ENCODE measurements at places on chromosomes 1 and 21. TPM values are rescaled to one million over a fixed set of nuclear protein-coding genes. Genes with fewer than 3 reads are reported as not detected.

DNA sequence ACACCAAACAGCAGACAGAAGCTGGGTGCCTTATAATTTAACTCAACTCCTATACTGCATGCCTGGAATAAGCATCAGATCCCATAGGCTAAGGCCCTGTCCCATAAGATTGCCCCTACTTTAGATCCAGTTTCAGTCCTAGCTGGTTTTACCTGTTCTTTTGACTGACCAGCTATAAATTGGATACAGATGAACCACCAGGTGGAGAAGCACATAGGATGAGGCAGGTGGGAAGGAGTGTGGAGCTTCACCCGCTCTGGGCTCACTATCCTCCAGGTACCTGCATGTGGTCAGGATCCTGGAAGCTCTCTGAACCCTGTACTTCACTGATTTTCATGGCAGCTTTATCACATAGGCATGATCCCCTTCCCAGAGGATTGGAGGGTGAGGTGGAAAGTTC is 51.3 kb downstream of the MAST2 start:
- no peak for DNase-seq

GON4L gene
- total RNA-seq = 20.2 TPM

REN gene
- total RNA-seq = not detected

DNA sequence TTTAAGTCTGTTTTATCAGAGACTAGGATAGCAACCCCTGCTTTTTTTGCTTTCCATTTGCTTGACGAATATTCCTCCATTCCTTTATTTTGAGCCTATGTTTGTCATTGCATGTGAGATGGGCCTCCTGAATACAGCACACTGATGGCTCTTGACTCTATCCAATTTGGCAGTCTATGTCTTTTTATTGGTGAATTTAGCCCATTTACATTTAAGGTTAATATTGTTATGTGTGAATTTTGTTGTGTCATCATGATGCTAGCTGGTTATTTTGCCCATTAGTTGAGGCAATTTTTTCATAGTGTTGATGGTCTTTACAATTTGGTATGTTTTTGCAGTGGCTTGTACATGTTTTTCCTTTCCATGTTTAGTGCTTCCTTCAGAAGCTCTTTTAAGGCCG is 50.7 kb upstream of the PDE4B start:
- no peak for DNase-seq

DNA sequence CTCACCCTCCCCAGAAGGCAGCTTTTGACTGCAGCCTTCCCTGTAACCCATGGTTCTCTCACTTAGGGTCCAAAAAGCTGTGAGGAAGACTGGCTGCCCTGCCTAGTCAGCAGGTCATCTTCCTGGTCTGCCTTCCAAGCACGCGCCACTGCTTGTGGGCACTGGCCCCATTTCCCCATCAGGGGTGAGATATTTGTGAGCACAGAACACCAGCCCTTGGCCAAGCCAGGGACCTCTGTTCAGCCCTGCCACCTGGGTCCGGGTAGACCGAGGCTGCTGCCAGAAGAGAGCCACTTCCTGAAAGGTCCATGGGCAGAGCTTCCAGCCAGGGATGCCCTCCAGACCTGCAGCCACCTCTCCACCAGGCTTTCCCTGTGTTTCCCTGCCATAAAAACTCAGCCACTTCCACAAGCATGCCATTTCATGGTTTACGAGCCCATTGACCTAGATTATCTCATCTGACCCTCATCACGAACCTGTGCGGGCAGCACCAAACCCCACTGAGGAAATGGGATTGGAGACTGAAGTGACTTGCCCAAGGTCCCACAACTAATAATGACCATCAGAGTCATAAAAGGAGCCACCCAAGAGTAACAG is 40.5 kb downstream of the GLIS1 start:
- no peak for DNase-seq

AADACL4 gene
- total RNA-seq = not detected

CRNN gene
- total RNA-seq = not detected

GRCh38 chr21:44574457-44575306 is 1.2 kb downstream of the KRTAP10-4 start:
- no peak for DNase-seq

DNA sequence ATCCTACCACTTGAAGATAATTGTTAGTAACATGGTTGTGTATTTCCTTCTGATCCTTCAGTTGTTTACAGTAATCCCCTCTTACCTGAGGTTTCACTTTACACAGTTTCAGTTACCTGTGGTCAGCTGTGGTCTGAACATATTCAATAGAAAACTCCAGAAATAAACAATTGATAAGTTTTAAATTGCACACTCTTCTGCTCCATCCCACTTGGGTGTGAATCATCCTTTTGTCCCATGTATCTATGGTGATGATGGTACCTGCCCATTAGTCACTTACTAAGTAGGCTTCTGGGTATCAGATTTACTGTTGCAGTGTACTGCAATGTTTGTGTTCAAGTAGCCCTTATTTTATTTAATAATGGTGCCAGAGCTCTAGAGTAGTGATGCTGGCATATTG is 62.5 kb downstream of the OSBPL9 start:
- peak; percentile 66 for DNase-seq

DNA sequence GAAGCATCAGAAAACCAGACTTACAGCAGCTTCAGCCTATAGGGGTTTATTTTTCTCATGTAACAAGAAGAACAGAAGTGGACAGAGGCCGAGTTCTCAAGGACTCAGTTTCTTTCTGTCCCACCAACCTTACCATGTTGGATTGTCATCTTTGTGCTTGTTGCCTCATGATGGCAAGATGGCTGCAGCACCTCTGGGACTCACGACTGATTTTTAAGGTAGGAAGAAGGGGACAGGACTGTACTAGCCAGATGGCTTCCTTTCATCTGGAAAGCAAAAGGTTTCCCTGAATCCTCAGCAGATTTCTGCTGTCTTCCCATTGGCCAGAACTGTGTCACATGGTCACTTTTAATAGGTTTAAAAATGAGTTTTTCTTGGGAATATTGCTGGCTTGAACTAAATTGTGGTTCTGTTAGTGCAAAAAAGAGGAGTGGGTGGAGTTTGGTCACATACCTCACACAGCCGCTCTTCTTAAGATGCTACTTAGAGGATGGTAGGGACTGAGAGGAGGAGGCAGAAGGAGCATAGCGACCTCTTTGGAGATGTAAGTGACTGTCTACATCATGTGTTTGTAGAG is 48.1 kb upstream of the ENAH start:
- DNase-seq = no peak

GJA5 gene
- 1.8 TPM for total RNA-seq

SPRR2G gene
- 3.1 TPM for total RNA-seq

GRCh38 chr1:156832434-156832833 is 15.8 kb upstream of the SH2D2A start:
- DNase-seq = no peak

- peak; percentile 2 for DNase-seq
Observed at GRCh38 chr21:34202553-34203372, 129.4 kb downstream of the MRPS6 start.

PRELP gene
- total RNA-seq = 0.07 TPM

DNA sequence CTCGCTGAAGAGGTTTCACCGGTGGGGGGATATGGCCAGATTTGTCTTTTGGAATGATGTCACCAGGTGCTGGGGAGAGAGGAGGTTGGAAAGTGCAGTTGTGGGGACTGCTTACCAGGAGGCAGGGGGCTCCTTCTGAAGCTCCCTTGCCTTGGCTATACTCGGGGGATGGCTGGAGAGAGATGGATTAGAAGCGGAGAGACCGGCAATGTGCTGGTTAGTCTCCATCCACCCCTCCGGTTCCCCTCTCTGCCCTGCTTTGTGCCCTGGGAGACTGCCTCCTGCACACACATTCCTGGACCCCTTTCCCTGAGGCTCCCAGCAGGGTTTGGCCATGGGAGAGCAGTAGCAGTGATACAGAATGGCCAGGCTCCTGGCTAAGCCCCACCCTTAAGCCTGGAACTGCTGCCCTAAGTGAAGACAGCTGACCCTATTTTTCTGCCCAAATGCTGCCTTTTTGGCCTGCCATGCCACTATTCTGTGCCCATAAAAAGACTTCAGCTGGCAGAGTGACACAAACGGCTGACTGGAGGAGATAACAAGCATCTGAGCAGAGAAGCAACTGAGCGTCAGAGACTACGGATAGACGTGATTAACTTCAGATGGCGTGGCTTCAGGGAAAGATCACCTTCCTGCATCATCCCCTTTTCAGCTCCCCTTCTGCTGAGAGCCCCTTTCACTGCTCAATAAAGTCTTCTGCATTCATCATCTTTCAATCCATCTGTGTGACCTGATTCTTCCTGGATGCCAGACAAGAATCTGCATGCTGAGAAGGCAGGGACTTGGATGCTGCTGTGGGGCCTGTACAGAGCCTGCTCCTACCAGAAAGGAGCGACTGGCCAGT is 14.5 kb upstream of the VPS13D start:
- no peak for DNase-seq

SPATA46 gene
- total RNA-seq = not detected

- no peak for DNase-seq
Observed at GRCh38 chr1:39984951-39985350, 30.0 kb downstream of the MFSD2A start.

DNA sequence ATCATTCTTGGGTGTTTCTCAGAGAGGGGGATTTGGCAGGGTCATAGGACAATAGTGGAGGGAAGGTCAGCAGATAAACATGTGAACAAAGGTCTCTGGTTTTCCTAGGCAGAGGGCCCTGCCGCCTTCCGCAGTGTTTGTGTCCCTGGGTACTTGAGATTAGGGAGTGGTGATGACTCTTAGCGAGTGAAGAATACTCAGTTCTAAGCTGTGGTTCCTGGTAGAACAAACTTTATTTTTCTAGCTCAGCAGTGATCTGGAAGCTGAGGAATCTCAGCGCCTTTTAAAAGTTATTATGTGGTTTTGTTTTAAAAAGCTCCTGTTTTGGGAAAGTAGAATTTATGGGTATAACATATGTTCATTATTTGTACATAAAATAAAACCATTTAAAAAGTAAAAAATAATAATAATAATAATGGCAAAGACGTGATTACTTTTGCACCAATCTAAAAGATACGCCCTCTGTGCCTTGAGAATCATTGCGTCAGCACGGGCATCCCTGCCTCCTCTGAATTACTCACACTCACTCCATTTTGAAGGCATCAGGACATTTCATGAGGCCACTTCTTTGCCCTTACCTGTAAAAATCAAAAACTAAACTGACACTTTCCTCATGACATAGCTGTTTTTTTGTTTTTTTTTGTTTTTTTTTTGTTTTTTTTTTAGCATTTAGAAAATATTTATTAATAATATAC is 29.7 kb upstream of the TNFRSF1B start:
- DNase-seq = no peak

- DNase-seq = peak; percentile 28
Observed at GRCh38 chr1:234608911-234609690, 877 bp downstream of the IRF2BP2 start.

DNA sequence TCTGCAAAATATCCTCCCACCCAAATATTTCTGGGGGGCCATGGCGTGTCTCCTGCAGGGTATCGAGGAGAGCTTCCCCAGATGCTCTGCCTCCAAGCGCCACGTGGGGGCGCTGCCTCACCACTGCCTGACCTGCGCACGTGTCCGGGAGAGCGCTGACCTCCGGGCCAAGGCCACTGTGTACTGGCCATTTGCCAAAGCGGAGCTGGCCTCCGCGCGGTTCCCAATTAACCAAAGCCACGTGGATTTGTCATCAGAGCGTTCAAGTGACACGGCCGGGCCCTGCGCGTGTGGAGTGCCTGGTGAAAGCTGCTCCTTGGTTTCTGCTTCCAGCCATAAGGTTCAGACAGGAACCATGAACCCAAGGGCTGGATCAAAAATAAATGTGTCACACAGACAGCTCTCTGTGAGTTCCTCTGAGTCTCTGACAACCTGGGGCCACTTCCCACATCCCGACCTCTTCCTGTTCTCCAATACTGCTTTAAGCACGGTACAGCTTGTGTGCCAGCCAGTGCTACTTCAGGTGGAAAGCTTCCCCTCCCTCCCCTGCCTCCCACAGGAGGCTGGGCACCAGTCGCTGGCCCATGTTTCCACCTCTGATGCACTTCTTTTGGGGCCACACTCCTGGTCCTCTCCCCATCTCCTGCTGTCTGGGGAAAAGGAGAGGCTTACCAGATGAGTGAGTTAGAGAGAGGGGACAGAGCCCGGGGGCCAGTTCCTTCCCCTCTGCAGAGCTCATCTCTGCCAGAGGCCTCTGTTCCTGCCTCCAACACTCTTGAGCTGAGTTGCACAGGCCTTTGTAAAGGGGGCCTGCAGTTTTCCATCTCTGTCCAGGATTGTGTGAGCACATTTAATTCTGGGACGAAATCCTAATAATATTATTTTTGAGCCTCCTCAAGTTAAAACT is 26.1 kb downstream of the ZP4 start:
- DNase-seq = no peak

GRCh38 chr1:107963601-107964335 is 1.2 kb downstream of the VAV3 start:
- peak; percentile 5 for DNase-seq

DNA sequence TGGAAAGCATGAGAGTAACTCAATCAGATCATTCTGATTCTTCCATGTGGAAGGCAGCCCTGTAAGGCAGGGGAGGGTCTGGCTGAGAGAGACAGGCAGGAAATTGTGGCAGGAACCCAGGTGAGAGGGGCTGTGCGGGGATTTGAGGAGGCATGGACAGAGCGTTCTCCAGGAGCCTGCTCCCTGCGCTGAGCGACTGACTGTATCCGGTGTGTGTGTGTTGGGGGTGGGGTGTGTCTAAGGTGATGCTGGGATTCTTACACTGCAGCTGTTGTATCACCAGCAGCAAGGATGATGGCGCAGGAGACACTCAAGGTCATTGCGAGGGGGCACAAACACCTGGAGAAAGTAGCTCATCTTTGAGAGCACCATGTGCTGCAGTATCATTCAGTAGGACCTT is 128.5 kb downstream of the RHOU start:
- no peak for DNase-seq

CFHR3 gene
- not detected for total RNA-seq

- peak; percentile 64 for DNase-seq
Observed at GRCh38 chr1:181033799-181034451, at the start of gene MR1. TSS of gene MR1 (plus strand) at chr1:181033983. CDS start at chr1:181034008, 25 bp downstream.

MFAP2 gene
- 53.4 TPM for total RNA-seq

DNA sequence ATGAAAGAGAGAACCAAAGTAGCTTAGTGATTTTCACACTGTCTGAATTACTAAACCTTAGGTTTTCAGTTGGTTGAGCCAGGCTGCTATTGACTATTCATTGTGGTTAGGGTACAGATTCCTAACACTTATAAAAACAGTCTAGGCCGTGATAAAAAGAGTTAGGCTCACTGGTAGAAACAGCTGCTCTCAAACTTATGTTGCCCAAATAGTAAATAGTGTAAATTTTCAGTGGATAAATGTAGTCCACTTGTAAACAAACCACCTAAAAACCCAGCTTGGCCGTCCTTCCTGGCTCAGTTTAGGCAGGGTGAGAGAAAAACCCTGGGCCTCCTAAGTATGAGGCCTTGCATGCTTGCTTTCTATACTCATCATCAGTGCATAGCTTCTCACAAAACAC is 34.9 kb downstream of the ARID1A start:
- DNase-seq = no peak

- no peak for DNase-seq
Observed at GRCh38 chr1:243731974-243732625, 117.9 kb downstream of the AKT3 start.

- DNase-seq = peak; percentile 95
Observed at GRCh38 chr1:235079443-235080296, 49.0 kb downstream of the TOMM20 start.

- DNase-seq = no peak
Observed at GRCh38 chr1:229102741-229103391, 168.0 kb upstream of the RAB4A start.

SLC37A1 gene
- 7.5 TPM for total RNA-seq

OR2G2 gene
- not detected for total RNA-seq

KCNQ4 gene
- not detected for total RNA-seq

NUAK2 gene
- total RNA-seq = 15.1 TPM

GRCh38 chr1:154906621-154907081 is 29.9 kb downstream of the PMVK start:
- DNase-seq = peak; percentile 30

All from foreskin keratinocyte (primary cell).